ENCODE measurements at places on chromosomes 13 and 19.

GRCh38 chr13:101942535-101943157 lies 459.2 kb downstream of the FGF14 start:
- DNase-seq = peak; percentile 25

- DNase-seq = peak; percentile 41
These were observed 2.3 kb downstream of the NCCRP1 start for GRCh38 chr19:39199025-39199424.

- DNase-seq = peak; percentile 65
These were observed 143.2 kb upstream of the ZNF536 start for GRCh38 chr19:30228835-30229524.

DNA sequence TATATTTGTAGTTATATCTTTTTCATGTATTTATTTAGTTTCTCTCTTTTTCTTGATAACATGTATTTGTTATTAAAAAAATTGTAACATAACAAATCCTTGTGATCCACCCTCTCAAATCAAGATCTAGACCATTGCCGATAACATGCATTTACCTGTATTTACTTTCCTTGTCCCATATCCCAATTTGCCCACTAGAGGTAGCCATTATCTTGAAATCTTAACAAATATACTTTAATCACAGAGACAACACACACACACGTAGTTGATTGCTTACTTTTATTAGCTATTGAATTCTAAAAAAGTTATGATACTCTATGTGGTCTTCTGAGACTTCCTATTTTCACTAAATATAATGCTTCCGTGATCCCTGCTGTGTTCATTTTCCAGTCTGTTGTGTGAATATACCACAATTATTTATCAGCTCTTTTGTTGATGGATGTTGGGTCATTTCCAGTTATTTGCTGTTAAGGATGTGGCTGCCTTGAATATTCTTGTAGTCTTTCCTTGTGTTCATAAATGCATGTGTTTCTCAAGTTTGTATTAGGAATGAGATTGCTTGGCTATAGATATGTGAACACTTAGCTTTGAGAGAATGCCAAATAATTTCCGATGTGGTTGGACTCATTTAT lies 31.3 kb upstream of the ZMYM2 start:
- no peak for DNase-seq

GRCh38 chr19:11848594-11849469 lies at the start of gene ZNF439:
Gene ZNF439 (plus strand): TSS chr19:11848726. CDS start chr19:11848868, 142 bp downstream.
- DNase-seq = peak; percentile 90

DNA sequence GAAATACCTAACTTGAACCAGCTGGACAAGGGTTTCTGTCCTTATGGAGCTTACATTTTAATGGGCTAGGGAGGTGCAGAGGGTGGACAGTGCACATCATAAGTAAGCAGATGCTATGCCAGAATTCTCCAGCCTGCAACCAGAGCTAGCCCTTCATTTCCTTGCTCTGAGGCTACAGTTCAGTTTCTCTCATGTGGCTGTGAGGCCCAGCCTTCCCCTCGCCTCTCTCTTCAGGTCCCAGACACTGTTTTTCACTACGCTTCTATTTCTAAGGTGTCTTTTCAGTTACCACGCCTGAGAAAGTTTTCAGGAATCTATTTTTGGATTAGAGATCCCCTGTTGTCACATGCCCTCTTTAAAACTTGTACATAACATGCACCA lies 141.9 kb downstream of the PCCA start:
- no peak for DNase-seq

- DNase-seq = no peak
These were observed 26.8 kb upstream of the CEACAM21 start for GRCh38 chr19:41548954-41549688.

- DNase-seq = no peak
These were observed 1.5 kb downstream of the STARD13 start for GRCh38 chr13:33284031-33284430.

- no peak for DNase-seq
These were observed 26.5 kb downstream of the NUMBL start for GRCh38 chr19:40663695-40664692.

DNA sequence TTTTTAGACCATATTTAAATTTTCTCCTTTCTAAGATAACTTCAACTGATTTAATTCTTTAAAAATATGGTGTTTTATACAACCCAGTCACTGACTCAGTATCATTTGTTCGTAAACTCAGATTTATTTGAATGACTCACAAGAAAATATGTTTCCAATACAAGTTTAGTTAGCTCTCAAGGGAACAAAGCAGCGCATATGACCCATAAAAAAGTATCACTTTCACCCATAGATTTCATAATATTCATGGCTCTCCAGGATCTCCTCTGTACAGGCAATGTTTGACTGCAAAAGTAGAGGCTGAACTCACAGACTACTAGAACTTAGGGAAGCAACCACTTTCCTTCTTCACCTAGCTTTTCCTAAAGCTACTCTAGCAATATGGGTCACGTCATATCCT lies 405.6 kb upstream of the PCDH9 start:
- DNase-seq = no peak

DNA sequence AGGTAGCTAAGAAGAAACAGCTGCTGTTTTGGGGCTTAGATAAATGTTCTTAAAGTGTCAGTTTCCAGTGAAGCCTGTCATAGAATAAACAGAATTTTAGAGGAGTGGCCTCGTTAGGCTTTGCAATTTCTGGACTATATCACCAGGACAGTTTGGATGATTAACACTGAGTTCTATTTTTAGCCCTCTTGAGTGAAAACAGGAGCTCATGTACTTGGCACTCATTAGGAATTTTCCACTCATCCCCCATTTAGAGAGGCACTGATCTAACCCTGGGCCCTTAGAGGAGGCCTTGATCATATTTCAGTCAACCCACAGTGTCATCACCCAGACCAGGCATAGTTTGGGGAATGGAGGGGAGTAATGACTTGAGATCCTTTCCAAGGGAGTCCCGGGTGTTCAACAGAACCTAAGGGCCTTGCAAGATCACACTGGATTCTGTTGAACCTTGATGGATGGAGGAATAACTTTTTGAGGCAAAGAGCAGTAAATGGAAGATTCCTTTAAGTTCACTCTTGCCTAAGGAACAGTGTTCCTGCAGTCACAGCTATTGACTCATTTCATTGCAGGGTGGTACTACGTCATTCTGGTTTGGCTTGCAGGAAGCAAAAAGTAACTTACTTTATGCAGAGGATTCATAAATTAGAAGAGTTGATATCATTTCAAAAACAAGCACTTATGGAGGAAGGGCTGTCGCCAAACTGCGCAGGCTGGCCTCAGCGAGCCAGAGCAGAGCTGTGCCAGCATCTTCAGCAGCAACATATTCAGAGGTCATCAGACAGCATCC lies 160.2 kb downstream of the SLC7A1 start:
- DNase-seq = no peak

DNA sequence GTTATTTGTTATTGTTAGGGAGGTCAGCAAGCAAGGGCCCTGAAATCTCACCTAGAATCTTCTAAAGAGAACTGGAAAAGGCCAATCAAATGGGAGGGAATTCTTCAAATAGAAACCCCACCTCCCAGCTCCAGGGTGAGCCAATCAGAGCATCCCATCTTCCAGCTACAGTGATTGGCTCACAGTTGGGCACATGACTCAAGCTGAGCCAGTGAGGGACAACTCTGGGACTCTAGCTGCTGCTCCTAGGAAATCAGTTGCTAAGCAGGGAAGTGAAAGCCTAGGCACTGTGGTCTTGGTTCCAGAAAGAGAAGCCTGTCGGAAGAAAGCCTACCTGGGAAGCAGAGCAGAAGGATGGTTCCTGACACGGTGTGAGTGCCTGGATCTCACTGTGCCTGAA lies 13.4 kb downstream of the TM6SF2 start:
- peak; percentile 50 for DNase-seq

DNA sequence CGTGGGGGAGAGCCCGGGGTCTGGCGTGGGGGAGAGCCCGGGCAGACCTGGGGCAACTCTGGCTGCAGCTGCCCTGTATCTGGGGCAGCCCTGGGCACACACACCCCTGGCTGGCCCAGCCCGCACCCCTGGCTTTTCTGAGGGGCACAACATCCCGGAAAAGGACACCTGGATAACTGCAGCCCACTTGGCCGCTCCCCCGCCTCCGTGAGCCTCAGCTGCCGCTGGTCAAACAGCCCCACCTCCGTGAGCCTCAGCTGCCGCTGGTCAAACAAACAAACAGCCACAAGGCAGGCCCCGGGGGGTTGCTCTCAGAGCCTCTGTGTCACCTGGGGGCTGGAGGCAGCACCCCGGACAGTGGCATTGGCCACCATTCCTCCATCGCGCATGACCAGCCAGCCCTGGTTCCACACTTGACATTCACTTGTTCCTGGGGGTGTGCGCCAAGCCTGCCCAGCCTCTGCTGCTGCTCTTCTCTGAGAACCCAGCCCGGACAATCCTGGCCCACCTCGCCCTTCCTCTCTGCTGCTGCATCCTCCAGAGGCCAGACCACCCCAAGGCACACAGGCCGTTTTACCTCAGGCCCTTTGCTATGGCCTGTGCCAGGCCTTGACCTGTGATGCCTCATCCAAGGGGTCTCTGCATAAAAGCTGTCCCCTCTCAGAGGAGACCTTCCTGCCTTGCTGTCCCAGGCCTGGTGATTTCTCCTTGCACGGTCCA lies 19.9 kb downstream of the CEBPG start:
- peak; percentile 55 for DNase-seq

- DNase-seq = no peak
These were observed 3.4 kb upstream of the HNRNPA1L2 start for GRCh38 chr13:52638666-52639328.

DNA sequence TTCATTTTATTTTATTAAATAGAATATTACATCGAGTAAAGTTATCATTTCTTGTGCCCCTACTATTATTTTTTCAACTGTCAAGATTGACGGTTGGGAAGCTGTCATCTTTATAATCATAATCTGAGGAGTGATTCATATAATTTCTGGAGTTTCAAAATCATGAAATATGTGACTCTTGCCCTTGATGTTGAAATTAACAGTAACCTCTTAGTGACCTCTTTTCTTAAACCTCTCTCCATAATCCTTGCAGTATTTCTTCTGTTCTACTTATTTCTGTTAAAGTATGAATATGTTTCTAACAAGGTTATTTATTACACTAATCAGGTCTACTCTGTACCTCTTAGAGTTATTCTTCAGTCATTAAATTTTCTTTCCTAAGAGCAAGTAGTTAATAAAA lies 663.8 kb downstream of the LIG4 start:
- DNase-seq = no peak
